ENCODE measurements at places on chromosomes 11 and 22. TPM values are rescaled to one million over a fixed set of nuclear protein-coding genes. Genes with fewer than 3 reads are reported as not detected.

The KCNE3 gene
- total RNA-seq, result 2.9 TPM

- peak; percentile 57 for DNase-seq
These were observed 8.1 kb downstream of the MOGAT2 start for GRCh38 chr11:75725547-75726320.

DNA sequence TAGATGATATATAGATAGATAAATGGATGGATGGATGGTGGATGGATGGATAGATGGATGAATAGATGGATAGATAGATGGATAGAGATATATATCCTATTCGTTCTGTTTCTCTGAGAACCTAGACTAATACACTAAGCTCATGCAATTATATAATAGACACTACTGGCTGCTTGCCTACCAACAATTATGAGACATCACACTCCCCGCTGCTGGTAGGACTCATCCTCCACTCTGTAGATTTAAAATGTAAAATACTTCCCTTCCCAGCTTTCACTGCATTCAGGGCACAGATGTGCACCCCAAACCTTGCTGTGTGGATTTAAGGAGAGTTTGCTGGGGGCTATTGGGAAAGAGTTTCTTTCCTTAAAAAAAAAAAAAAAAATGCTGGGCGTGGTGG is 28.3 kb upstream of the RCN1 start:
- DNase-seq, result no peak

DNA sequence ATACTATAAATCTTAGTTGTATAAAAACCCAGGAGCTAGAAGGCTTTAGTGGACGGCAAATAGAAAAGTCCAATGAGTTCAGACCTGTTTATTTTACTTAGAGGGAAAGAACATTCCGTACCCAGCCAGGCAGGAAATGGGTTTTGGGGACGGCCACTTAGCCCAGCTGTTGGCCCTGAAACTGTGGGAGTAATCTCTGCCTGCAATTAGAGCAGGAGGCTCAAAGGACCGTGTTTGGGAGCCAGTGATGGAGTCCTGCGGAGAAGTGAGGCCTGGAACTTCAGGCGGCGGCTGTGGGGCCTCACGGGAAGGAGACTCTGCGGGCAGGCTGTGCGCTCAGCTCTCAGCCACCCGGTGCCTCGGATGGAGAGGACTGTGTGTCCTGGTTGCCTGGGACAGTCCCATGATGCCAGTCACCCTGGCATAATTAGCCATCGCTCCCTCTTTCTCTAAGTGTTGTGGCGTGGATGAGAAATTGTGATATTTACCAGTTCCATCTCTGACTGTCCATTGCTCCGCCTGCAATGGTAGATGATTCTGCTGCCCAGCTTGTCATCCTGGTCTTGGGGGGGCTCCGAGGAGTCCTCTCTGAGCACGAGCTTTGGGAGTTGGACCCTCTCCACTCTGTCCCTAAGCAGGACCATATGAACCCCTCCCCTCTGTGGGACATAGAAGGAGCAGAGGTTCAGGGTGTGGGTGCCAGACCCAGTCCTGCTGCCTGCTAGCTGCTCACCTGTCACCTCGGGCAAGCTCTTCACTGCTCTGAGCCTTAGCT is 530.3 kb downstream of the TBC1D22A start:
- DNase-seq, result no peak

The DMC1 gene
- 0.46 TPM for total RNA-seq

DNA sequence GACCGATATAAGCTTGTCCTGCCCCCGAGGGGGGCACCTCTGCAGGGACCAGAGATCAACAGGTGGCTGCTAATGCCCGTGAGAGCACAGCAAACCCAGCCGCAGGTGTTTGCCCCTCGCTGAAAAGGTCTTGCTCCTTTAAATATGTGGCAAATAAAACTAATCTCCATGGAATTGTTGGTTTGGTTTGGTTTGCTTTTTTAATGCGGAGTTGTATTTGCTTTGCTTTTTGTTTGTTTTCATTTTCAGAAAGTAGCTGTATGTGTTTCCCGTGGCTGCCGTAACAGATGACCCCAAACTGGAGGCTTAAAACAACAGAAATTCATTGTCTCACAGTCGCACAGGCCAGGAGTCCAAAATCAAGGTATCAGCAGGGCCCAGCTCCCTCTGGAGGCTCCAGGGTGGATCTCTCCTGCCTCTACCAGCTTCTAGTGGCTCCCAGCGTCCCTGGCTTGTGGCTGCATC is 93.0 kb downstream of the CELSR1 start:
- no peak for DNase-seq

The ART5 gene
- total RNA-seq, result 2.5 TPM

- DNase-seq, result no peak
These were observed 83.7 kb downstream of the IGLL1 start for GRCh38 chr22:23496445-23496833.

- DNase-seq, result no peak
These were observed 5.0 kb upstream of the CCDC88B start for GRCh38 chr11:64334764-64335735.

DNA sequence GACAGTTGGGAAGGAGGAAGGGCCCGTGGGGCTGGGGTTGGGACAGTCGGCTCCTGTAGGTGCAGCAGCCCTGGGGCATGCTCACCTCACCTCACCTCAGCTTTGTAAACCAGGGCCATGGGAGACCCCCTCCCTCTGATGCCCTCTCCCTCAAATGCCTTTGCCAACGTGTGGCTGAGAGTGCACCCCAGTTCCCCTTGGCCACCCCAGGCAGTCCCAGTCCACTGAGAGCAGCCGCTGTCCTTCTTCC is 4.2 kb upstream of the NEAT1 start:
- no peak for DNase-seq

DNA sequence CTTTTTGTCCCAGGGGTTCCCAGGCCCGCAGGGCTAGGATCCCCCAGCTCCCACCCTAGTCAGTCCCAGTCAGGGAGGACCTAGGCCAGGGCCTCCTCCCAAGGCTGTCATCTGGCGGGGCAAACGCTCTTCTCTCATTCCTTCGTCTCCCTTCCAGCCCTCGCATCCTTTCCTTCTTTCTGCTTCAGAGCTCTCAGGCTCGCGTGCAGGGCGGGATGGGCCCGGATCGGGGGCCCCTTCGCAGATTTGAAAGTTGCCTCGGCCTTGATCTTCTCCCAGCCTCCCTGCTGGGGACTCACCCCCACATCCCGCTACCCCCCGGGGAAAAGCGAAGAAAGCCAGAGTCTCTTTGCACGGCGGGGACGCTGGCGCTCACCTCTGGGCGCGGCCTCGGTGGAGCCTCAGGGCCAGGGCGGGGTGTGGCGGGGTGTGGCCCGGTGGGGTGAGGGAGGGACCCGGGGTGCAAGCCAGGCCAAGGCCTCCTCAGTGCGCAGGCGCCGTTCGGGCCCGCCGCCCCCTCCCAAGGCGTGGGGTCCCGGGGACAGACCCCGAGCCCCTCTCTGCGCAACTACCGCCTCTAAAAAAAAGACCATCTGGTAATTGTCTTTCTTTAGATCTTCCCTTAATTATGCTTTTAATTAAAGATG is 14.8 kb upstream of the PAX6 start:
- DNase-seq, result no peak

- no peak for DNase-seq
These were observed 15.8 kb downstream of the C11orf71 start for GRCh38 chr11:114384487-114384886.

DNA sequence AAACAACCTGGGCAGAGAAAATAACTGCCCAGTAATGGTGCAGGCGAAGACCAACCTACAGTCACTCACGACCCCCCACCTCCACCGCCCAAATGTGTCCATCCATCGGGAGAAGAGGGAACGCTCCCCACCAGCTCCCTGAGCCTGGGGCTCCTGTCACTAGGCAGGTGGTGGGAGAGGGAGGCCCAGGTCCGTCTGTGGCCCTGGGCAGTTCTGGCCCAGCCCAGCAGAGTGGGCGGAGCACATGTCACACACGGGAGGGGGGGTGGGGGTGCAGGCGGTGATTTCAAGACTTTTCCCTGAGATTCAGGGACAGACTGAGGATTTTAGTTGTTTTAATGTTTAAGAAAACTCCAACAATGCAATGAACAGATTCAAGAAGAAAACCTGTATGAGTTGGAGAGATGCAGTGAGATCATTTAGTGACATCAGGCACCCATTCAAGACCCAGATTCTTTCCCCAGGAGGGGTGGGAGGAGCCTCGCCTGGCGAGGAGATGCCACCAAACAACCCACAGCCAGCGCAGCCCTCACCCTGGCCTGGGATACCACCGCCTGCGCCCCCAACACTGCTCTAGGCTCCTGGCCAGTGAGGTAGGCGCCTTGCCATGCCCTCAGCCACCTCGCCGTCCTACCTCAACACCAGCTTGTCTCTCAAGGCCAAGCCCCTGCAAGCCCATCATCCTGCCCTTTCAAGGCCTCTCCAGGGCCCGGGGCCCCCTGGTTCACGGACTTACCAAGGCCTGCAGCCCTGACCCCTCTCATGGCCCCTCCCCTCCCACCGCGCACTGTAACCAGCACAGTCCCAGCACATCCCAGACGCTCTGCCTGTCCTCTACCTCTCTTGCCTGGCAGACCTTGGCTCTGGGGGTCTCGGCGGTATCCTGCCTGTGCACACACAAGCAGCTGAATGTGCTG is 36.8 kb downstream of the TBX1 start:
- no peak for DNase-seq

The CNTN5 gene
- not detected for total RNA-seq

DNA sequence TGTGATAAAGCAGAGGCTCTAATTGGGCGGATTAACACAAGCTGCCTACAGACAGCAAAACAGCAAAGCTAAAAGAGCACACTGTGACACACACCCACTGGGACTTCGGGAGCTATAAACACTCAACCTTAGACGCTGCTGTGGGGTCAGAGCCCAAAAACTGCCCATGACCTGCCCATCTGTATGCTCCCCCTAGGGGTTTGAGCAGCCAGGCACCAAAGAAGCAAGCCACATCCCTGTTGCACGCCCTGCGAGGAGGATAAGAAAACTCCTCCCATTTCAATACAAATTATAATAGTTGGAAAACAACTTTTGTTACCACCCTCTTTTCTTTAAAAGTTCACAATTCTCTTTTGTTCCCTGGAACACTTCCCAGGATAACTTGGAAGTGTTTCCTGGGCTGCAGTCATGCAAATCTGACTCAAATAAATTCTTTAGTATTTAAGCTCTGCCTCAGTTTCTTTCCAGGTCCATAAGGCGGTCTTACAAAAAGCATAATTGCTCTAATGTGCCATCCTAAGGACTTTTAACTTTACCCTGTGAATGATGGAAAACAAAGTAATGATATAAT is 86.4 kb downstream of the DLG2 start:
- no peak for DNase-seq

DNA sequence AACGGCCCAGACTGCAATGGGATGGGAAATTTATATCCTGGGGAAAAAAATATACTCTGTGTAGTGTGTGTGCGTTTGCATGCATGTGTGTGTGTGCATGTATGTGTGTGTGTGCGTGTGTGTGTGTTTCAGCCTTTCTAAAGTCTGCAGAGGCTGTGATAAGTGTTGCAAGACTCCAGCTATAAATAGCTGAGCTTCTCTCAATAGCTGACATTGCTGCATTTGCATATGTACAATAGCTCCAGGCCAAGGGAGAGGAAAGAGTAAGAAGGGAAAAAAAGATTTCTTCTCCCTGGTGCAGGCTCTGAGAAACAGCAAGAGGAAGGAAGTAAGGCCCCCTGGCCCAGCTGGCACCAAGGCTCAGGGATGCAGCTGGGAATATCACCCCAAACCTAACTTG is 483.0 kb downstream of the MN1 start:
- no peak for DNase-seq

GRCh38 chr11:123195188-123196059 is at the start of gene CLMP:
CLMP (minus strand) TSS chr11:123195248; CDS start chr11:123194940, 308 bp downstream.
- peak; percentile 76 for DNase-seq

DNA sequence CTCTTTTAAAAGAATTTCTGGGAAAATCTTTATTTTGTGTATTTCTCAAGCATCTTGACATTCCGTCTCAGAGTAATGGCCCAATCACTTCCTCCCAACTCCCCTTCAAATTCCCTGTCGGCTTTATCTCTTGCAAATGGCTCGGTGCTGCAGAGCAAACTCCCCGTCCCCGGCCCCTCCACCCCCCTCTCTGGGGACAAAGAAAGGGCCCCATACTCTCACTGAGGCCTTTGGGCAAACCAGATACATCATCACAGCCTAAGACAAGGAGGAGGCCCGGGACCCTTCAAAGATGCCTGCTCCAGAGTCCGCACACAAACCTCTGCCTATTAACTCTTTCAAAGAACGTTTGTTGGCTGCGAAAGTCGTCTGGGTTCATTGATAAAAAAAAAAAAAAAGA is 3.9 kb upstream of the SMIM38 start:
- DNase-seq, result no peak

Measured in Right ventricle myocardium inferior (tissue), 1 donor.